Right lung (tissue), 10 donors: ENCODE measurements at places on chromosomes 2 and 18. TPM values are rescaled to one million over a fixed set of nuclear protein-coding genes. Genes with fewer than 3 reads are reported as not detected.

SLC25A52 gene
- not detected for polyA plus RNA-seq

- no peak for DNase-seq
Measured at GRCh38 chr2:217742276-217742675, 260.5 kb downstream of the TNS1 start.

DNA sequence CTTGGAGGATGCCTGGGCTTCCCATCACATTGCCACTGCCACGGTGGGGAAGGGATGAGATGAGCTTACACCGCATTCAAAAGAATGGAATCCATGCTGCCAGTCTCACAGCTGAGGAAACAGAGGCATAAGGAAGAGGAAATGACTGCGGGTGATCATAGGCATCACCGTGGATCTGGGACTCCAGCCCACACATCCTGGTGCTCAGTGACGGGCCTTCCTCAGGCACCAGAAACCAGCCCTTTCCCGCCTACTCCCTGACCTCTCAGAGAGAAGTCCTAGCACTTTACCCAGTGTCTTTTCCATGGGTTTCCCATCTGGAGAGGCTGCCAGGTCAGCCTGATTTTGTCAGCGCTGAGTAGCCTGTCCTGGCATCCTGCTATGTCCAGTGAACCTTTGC lies 5.3 kb upstream of the PLB1 start:
- no peak for DNase-seq

- no peak for DNase-seq
Measured at GRCh38 chr2:179533875-179534274, 269.2 kb upstream of the SESTD1 start.

DNA sequence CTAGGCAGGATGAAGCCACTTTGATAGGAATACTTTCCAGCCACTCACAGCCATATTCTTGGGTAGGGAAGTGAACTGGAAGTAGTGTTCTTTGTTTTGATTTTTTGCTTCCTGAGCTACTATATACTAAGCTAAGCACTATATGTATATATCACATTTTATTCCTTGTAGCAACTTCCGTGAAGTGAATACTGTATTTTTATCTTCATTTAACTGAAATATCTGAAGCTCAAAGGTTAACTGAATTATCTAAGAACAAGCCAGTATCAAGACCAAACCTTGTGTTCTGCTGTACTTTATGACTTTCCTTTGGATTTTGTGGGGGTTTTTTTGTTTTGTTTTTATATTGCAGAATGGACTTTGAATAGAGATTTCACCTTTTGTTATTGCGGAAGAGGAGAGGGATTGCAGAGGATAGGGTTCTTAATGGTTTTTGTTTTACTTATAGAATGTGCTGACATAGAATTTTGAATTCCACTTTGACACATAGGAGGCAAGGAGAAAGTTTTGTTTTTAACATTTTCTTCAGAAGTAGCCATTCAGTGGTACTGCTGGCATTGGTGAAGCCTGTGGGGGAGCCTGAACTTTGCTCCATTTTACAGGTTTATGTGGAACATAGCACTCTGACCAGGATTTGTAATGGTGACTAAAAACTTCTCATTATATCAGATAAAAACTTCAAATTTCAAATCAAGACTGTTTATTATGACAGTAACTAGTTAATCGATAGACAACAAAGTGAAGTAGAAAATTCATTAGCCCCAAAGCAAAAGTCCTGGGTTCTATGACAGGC lies 24.1 kb upstream of the RNF138 start:
- no peak for DNase-seq

EPB41L3 gene
- polyA plus RNA-seq: 32.2 TPM

- no peak for DNase-seq
Measured at GRCh38 chr2:216533609-216534008, 35.0 kb downstream of the RPL37A start.

IAH1 gene
- polyA plus RNA-seq: 49.1 TPM

MEX3C gene
- 78.2 TPM for polyA plus RNA-seq
